ENCODE measurements at places on chromosomes 4 and X. TPM values are rescaled to one million over a fixed set of nuclear protein-coding genes. Genes with fewer than 3 reads are reported as not detected.

- no peak for DNase-seq
Observed at GRCh38 chr4:160406263-160406825, 1303.5 kb downstream of the RAPGEF2 start.

- no peak for DNase-seq
Observed at GRCh38 chr4:22625311-22625710, 67.4 kb upstream of the GBA3 start.

DNA sequence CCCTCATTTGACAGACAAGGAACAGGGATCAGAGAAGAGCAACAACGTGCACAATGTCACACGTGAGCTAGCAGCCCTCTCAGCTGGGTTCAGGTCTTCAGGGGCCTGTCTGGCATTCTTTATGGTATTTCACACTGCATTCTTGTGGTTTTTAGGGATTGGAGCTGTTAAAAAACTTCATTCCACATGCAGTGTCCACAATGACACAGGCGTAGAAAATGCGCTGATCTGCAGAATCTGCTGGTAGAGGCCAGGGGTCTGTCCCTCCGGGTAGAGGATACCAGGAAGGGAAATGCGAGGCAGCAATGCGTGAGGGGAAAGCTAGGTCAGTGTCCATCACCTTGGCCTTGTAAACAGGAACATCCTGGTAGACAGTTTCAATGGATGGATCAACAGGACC, 36.6 kb downstream of the MAP7D3 start:
- no peak for DNase-seq

GRCh38 chr4:7964890-7965662, 25.4 kb upstream of the AFAP1 start:
- no peak for DNase-seq

DNA sequence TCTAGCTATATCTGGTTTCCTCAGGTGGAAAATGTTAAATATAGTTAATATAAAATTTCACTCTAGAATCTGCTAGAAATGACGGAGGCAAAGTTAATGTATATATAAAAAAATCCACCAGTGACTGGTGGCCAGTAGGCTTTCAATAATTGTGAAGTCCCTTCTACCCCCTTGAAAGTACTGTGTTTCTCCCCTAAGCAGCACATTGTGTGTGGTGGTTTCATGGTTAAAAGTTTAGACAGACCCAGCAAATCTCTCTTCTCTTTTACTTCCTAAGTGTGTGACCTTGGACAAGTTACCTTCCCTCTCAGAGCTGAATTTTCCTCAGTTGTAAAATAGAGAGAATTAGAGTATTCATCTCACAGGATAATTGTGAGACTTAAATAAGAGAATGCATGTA, 600 bp upstream of the HEPH start:
- DNase-seq: no peak

- DNase-seq: no peak
Observed at GRCh38 chr4:15648600-15648999, 6.6 kb downstream of the FBXL5 start.

DNA sequence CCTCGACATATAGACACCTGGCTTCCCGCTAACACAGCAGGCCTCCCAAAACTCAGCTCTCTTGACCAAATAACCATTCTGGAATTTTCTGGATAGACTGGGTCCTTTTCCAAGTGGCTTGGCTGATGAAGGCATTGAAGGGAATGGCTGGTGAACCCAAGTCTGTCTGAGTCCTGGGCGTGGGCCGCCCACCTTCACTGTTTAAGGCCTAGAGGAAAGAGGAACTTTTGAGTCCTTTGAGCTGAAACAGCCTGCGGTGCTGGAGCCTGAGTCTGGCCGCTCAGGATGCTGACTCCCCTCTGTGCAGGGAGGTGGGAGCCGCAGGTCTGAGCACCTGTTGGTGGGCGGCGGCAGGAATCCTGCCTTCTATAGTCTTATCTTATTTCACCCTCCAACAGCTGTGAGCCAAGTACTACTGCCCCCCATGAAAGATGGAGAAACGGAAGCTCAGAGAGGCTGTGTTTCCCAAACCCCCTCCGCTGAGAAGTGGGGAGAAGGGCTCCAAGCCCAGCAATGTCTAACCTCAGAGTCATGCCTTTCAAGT, 23.4 kb downstream of the ACOX3 start:
- DNase-seq: no peak

GRCh38 chr4:109114501-109114900, 188.0 kb downstream of the COL25A1 start:
- DNase-seq: no peak

TMPRSS11D gene
- not detected for total RNA-seq

SLC4A4 gene
- 2.0 TPM for total RNA-seq

TNIP3 gene
- total RNA-seq: not detected

FREM3 gene
- total RNA-seq: not detected

UGT2B7 gene
- total RNA-seq: not detected
